Frontal cortex (tissue), 4 donors: ENCODE measurements at places on chromosomes 7 and 10. TPM values are rescaled to one million over a fixed set of nuclear protein-coding genes. Genes with fewer than 3 reads are reported as not detected.

The SPDYE8 gene
- total RNA-seq: under 0.01 TPM

The CPN1 gene
- not detected for total RNA-seq

The TRIM73 gene
- 2.9 TPM for total RNA-seq

The EXOC4 gene
- 286 TPM for total RNA-seq

The LRRC17 gene
- total RNA-seq: 15.5 TPM

The FAM237B gene
- total RNA-seq: under 0.01 TPM

The TEX47 gene
- total RNA-seq: not detected

The NOBOX gene
- not detected for total RNA-seq

The PITX3 gene
- not detected for total RNA-seq

The MNX1 gene
- not detected for total RNA-seq

The LIPF gene
- not detected for total RNA-seq

The BRAT1 gene
- total RNA-seq: 16.7 TPM

The TMEM26 gene
- under 0.01 TPM for total RNA-seq

The PNLIPRP1 gene
- not detected for total RNA-seq

The RBM20 gene
- total RNA-seq: 0.41 TPM

The TMEM130 gene
- 4.9 TPM for total RNA-seq

The IGFBP1 gene
- not detected for total RNA-seq

The DGKB gene
- total RNA-seq: 9.0 TPM

The CFAP46 gene
- 2.0 TPM for total RNA-seq

The CCDC136 gene
- total RNA-seq: 38.3 TPM

The ZCWPW1 gene
- total RNA-seq: 2.0 TPM
